ENCODE measurements at places on chromosomes 5 and 9.

- no peak for DNase-seq
Measured at GRCh38 chr9:135810806-135811575, 96.4 kb downstream of the CAMSAP1 start.

DNA sequence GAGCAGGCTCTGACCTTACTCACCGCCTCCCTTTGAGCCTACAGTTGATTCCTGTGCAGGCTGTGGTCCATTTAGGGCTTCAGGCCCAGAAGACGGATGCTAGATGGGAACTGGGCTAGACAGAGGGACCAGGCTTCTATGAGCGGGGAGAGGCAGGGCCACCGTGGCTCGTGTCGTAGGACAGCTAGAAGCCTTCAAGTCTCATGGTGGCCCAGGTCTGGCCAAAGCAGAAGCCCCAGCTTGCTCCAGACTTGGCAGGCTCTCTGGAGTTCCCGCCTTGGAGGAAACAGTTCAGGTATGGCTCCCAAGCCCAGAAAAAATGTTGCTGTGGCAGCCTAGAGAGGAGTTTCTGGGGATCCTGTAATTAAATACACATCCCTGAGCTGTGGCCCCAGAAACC, 10.9 kb upstream of the NR5A1 start:
- no peak for DNase-seq

DNA sequence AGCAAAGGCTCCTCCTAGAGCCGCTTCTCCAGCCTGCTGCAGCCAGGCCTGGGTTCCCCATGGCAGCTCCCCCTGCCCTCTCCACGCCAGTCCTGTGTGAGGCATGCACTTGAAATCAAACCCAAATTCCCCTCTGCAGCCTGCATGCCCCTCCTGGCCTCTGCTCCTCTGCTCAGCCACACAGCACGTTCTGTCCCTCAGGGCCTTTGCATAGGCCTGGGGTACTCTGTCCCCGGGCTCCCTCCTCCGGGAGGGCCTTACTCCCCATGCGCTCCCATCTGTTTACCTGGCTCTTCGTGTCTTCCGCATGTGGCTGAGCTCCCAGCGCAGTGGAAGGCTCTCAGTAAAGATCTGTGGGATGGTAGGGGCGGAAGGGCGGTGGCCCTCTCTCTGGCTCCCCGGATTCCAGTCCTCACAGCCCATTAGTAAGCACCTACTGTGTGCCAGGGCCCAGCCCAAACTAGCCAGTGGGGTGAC, 203.5 kb upstream of the IER5L start:
- no peak for DNase-seq

GRCh38 chr9:79003514-79003913, 568.3 kb upstream of the TLE4 start:
- no peak for DNase-seq

GRCh38 chr5:133867851-133868545, 100.4 kb downstream of the C5orf15 start:
- DNase-seq = no peak

DNA sequence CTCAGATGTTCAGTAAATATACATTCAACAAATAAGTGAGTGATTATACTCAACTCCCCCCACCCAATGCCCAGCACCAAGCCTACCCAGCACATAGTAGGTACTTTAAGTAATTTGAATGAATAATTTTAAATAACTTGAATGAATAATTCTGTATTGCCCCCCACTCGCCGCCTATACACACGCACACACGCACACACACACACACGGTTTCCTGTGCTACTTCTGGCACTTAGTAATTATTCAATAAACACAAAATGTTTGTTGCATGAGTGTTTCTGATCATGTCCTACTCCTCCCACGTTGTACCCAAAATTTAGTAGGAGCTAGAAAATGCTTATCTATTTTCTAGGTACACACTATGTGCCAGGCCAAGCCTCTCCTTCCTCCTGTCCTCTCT, 16.2 kb downstream of the PCDH12 start:
- DNase-seq = no peak

DNA sequence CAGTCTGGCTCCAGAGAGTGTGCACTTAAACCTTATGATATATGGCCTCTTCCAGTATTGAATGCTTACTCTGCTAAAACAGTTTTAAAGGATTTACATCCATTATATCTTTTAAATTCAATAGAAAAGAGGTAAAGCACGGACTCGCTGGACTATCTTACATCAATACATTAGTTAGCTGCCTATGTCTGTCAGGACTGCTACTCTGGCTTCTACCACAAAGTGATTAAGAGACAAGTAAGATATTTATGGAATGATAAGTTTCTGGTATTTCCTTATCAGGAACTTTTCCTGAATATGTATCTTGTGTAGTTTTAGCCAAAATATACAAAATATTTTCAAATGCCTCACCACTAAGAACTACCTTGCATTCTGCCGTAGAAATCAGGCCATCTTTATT, 295.1 kb downstream of the ISL1 start:
- DNase-seq = no peak

- no peak for DNase-seq
Measured at GRCh38 chr9:110700953-110701352, 32.4 kb downstream of the MUSK start.

GRCh38 chr5:152185547-152186245, 219.4 kb downstream of the NMUR2 start:
- no peak for DNase-seq

- DNase-seq = no peak
Measured at GRCh38 chr5:163552536-163552935, 47.1 kb downstream of the MAT2B start.

DNA sequence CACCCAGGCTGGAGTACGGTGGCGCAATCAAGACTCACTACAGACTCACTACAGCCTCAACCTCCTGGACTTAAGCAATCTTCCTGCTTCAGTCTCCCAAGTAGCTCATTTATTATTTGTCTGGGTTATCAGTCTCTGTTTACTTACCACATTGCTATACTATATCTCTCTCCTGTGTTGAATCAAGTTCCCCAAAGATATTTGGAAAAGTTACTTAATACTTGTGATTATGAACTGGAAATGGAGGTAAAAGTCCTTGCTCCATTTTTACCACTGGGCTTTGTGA, 55.6 kb downstream of the ANGPTL2 start:
- no peak for DNase-seq

GRCh38 chr9:114309096-114309495, 13.8 kb upstream of the ORM1 start:
- DNase-seq = peak; percentile 38

DNA sequence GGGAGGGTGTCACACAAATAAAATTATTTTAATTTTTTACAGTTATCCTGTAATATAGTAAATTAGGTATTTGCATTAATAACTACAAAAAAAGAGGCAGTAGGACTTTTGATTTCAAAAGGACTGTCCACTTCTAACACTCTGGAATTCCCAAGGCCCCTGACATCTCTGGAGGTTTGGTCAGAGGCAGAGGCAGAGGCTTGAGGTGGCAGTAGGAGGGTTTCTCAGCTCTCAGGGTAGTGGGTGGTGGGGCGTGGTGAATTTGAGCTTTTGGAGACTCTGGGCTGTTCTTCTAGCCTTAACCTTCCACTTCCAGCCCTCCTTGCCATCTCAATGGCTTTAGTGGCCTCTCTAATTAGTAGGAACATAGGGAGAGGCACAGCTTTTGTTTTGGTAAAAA, 22.8 kb downstream of the ATOX1 start:
- DNase-seq = no peak

- no peak for DNase-seq
Measured at GRCh38 chr9:136002881-136003280, 41.7 kb upstream of the UBAC1 start.

DNA sequence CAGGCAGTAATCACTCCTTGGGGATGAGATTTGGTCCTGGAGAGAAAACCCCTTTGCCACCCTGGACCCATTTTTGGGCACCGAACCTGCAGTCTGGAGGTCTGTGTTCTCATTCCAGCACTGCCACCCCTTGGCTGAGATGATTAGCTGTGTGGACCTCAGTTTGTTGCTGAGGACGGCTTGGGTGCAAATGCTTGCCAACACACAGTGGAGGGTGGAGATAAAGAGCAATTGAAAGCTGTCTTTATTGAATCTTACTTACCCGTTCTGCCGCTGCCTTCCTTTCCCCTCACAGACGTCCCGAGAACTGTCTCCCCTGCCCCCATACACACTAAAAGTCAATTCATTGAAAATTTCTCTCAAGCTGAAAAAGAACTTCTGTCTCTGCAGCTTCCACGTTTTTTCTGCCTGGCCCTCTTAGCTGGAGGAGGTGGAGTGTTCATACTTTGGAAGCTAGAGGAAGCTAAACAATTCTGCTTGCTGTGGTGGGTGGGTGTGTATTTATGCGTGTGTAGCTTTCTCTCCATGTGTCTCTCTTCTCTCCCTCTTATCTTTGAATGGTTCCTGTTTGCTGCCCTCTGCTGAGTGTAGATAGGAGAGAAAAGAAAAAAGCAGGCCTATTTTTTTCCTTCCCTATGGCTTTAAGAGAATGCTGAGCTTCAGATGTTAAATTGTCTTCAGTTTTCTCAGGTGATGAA, 6.6 kb downstream of the GALNT10 start:
- no peak for DNase-seq

- DNase-seq = no peak
Measured at GRCh38 chr5:81425569-81425968, 31.6 kb upstream of the ACOT12 start.

DNA sequence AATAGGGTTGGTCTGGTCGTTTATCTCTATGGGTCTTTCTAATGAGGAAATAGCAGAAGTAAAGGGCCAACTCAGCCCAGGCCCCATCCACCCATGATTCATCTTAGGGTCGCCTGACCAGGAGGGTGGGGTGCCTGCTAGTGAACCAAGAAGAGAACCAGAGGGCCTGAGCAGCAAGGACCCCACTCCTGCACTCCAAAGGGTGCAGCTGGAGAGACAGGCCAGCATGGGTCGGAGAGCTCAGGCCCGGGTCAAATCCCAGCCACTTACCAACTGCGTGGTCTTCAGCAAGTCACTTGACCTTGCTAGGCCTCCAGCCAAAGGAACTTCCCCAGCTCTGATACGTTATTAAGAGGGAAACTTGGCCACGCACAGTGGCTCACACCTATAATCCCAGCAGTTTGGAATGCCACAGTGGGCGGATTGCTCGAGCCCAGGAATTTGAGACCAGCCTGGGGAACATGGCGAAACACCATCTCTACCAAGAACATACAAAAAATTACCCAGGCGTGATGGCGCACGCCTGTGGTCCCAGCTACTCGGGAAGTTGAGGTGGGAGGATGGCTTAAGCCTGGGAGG, 4.3 kb downstream of the BBLN start:
- DNase-seq = no peak

GRCh38 chr5:42825422-42826148, 13.9 kb upstream of the SELENOP start:
- no peak for DNase-seq

GRCh38 chr5:24855485-24855884, 210.7 kb upstream of the CDH10 start:
- DNase-seq = no peak

DNA sequence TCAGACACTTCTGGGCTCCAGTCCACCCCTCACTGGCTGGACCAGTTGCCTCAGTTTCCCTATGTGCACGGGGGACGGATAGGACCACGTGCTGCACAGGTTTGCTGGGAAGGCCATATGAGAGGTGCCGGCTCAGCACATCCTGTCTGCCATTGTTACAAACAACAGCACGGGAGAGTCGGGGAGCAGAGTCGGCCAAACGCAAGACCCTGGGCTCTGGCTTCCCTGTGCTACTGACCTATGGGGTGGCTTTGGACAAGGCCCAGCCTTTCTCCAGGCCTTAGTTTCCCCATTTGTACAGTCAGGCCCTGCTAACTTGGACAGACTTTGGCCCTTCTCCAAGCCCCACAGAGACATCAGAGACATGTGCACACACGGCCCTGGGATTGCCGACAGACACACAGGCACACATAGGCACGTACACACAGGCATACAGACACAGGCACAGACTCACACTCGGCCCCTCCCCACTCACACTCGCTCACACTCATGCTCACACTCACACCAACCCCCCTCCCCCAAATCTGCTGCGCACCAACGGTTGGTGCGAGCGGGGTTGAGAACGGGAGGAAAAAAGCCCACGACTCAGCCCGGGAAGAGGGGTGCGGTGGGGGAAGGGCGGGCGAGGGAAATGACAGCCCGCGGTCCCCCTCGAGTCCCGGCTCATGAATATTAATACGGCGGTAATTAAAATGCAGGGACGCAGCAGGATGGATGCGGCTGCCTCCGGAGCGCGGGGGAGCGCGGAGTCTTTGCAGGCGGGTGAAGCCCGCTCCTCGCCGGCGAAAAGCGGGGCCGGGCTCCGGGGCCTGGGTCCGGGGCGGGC, 133.0 kb downstream of the C9orf50 start:
- no peak for DNase-seq

DNA sequence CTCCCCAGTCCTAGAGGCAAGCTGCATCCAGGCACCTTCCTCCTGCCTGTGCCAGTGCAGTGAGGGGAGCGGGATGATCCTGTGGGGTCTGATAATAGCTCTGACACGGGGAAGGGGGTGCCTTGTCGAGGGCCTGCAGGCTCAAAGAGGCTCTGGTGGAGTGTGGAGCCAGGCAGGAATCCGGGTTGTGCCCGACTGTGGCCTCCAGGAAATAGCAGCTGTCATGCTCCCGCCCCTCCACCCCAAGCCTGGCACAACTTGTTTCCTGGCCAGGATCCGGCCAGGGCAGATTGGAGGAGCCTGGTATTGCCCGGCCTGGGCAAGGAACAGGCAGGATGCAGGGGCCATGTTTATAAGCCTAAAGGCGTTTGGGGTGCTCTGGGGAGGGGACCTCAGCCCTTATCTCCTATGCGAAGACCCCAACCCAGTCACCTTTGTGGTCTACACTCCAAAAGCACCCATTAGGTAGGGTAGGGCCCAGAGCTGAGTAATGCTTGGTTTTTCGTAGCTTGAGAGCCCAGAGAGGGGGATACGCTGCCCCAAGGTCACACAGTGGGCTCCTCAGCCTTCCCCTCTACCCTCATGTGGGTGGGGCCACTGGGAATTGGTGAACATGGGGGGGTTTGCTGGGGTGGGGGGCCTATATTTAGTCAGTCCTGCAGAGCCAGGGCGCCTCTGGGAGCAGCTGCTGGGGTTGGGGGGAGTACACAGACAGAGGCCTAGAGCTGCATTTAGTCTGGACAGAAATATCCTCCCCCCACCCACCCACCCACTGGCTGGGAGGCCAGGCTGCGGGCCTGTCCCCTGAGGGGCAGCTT, 12.2 kb downstream of the CXXC5 start:
- DNase-seq = peak; percentile 78

GRCh38 chr9:96327694-96328352, 25.8 kb upstream of the HSD17B3 start:
- no peak for DNase-seq

DNA sequence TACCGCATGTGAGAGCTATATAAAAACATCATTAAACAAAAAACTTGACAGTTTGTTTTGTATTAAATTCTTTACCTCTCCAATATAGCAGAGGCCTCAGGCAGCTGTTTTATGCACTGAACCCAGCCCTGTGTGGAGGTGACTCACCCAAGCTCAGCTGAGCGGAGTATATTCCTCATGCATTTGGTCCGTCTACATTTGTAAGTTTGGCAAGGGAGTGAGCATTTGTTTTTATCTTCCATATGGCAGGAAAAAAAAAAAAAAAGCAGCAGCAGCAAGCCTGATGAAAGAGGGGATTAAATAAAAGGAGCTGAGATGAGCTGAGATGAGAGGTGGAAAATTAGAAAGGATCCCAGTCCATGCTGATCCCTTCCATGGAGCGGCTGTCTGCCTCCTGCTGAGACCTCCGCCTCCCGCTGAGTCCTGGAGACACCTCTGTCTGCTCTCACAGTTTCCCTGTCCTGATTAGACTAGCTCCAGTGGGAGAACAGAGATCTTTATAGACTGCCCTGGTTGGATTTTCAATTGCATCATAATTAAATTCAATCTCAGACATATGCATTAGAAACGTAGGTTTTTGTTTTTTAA, 112.0 kb upstream of the CTNND2 start:
- DNase-seq = no peak
